ENCODE measurements at places on chromosomes 3 and 15. TPM values are rescaled to one million over a fixed set of nuclear protein-coding genes. Genes with fewer than 3 reads are reported as not detected.

The DOCK3 gene
- total RNA-seq: not detected

The LHFPL4 gene
- total RNA-seq: 0.28 TPM

The SLCO2A1 gene
- 7.4 TPM for total RNA-seq

The CASR gene
- 0.30 TPM for total RNA-seq

The RGMA gene
- total RNA-seq: 0.33 TPM

The RASGRF1 gene
- not detected for total RNA-seq

The MORC1 gene
- 0.10 TPM for total RNA-seq

- no peak for DNase-seq
Measured at GRCh38 chr3:169744366-169745054, 20.4 kb downstream of the TERC start.

DNA sequence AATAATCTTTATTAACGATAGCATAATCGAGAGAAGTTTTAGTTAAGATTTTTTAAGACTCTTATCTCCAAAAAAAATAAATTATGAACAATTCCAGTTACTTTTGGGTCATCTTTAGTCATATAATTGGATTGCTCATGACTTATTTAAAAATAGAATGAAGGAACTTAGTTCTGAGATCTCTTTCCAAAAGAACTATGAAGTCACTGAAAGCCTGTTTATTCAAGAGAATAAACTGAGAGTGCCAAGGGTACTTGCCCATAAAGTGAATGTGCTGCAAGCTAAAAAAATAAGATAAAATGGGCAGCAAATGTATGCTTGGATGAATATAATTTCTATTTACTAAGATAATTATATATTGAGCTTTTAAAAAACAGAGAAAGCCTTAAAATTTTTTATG lies 176.5 kb upstream of the PLSCR5 start:
- no peak for DNase-seq

DNA sequence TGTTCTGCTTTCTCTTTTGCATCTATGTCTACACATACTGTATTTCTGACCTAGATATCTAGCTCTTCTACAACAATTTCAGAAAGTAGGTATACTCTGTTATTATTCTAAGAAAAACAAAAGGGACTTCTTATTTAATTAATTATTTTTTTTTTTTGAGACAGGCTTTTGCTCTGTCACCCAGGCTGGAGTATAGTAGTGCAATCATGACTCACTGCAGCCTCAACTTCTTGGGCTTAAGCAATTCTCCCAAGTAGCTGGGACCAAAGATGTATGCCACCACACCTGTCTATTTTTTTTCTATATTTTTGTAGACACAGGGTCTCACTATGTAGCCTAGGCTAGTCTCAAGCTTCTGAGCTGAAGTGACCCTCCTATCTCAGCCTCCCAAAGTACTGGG lies 130.6 kb downstream of the MBNL1 start:
- DNase-seq: no peak

GRCh38 chr15:49079340-49080039 lies 33.2 kb upstream of the SECISBP2L start:
- no peak for DNase-seq

DNA sequence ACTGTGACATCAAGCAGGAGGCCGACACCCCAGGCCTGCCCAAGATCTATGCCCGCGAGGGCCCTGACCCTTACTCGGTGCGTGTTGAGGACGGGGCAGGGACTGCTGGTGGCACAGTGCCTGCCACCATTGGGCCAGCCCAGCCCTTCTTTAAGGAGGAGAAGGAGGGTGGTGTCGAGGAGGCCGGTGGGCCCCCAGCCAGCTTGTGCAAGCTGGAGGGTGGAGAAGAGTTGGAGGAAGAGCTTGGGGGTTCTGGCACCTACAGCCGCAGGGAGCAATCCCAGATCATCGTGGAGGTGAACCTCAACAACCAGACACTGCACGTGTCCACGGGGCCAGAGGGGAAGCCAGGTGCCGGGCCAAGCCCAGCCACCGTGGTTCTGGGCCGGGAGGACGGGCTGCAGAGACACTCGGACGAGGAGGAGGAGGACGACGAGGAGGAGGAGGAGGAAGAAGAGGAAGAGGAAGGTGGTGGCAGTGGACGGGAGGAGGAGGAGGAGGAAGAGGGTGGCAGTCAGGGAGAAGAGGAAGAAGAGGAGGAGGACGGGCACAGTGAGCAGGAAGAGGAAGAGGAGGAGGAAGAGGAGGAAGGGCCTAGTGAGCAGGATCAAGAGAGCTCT lies 5.4 kb downstream of the ZBTB47 start:
- DNase-seq: no peak

DNA sequence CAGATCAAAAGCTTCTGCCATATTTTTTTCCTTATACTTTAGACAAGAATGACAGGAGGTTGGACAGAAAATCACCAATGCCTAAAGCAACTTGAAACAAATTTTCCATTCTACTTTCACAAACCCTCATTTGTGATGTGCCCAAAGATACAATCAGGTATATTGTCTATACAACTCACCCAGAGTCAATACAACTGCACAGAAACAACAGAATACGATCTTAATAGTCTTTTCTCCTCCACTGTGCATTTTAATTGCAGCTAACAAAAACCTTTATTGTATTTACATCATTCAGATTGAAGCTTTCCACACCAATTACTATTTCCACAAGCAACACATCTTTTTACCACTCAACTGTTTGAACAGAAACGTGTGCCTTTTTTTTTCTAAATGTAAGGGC lies 80.4 kb downstream of the PLOD2 start:
- DNase-seq: no peak

GRCh38 chr15:62209821-62210220 lies 44.7 kb upstream of the C2CD4B start:
- DNase-seq: no peak

DNA sequence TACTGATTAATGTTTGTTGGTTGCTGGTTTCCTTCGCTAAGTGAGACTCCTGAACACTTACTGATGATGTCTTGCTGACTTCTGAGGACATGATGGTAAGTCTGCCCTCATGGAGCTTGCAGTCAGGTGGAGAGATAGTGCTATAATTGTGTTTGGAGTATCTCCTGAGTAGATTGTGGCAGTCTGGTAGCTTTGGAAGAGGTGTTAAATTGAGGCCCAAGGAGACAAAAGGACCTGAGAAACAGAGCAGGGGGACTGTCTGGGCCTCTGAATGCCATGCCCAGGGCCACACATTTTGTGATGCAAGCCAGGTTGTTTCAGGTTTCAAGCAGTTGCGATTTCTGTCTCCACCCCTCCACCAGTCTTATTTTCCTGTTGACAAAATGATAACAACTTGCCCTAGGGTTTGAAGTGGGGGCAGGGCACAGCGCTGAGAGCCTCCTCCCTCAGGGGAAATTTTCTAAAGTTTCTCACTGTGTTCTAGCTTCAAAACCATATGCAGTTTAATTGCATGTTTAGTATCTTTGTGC lies 16.7 kb downstream of the SMAD3 start:
- DNase-seq: no peak

DNA sequence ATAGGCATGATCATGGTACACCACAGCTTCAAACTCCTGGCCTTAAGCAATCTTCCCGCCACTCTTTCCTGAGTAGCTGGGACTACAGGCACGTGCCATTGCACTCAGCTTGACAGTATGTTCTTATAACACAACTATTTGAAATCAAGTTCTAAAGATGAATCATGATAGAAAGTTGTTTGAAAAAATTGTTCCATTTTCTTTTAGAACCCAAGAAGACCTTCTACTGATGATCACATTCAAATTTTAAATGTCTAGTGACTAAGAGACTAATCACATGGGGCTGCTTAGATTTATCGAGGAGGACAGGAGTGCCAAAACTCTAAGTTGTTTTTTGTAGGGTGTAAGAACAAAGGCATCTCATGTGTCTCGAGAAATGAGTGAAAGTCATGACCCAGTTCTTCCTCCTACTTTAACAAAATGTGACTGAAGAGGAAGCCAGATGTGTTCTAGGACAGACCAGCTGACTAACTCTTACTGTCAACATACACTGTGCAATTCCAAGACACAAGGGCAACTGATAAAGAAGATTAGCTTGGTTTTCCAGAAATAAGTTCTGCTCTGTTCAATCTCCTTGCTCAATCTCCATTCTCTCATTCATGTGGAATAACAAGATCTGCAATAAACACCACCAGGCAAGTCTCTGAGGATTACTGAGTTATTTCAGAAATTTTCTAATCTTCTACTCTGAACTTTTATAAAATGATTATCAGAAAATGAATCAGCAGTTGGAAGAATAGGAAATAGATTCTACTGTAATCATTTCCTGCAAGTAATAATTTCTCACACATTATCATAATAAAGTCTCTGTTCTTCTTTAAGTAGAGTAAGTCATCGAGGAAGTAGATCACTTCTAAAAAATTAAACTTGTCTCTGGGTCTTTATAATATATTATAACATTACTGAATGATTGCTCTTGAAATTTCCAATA lies 122.6 kb upstream of the CCNL1 start:
- DNase-seq: no peak

DNA sequence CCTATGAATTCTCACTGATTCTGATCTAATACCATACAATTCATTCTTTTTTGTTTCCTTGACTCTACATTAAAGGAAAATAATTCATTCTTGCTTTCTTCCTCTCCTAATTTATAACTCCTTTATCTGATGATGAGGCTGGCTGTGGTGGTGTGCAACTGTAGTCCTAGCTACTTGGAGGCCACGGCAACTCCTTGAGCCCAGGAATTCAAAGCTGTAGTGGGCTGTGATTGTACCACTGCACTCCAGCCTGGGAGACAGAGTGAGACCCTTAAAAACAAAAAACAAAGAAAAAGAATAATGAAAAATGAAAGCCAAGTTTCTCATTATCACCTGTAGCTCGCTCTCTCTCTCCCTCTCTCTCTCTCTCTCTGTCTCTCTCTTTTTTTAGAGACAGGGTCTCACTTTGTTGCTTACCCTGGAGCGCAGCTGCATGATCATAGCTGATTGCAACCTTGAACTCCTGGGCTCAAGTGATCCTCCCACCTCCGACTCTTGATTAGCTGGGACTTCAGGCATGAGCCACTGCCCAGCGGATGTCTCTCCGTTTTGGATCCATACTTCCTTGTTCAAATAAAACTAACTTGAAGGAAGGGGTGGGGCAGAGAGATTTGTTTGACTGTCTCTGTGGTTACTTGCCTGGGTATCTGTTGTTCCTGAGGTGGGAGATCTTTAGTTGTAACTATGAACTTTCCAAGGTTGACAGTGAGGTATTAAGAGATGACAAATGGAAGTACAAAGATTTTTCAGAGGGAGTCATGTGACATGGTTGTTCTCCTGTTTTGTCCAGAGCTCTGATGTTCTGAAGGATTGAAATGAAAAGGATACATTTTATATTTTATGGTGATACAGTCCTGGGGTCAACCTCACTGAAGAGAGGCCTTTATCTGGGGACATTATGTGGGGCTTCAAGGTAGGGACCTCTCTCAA lies 46.9 kb downstream of the STARD9 start:
- DNase-seq: no peak

- DNase-seq: no peak
Measured at GRCh38 chr3:48678056-48678455, 7.7 kb downstream of the NCKIPSD start.

- DNase-seq: no peak
Measured at GRCh38 chr3:181721046-181721875, 9.5 kb downstream of the SOX2 start.

GRCh38 chr3:135989242-135989641 lies 23.7 kb downstream of the PPP2R3A start:
- no peak for DNase-seq

GRCh38 chr3:150521463-150521862 lies 24.8 kb downstream of the SERP1 start:
- no peak for DNase-seq

DNA sequence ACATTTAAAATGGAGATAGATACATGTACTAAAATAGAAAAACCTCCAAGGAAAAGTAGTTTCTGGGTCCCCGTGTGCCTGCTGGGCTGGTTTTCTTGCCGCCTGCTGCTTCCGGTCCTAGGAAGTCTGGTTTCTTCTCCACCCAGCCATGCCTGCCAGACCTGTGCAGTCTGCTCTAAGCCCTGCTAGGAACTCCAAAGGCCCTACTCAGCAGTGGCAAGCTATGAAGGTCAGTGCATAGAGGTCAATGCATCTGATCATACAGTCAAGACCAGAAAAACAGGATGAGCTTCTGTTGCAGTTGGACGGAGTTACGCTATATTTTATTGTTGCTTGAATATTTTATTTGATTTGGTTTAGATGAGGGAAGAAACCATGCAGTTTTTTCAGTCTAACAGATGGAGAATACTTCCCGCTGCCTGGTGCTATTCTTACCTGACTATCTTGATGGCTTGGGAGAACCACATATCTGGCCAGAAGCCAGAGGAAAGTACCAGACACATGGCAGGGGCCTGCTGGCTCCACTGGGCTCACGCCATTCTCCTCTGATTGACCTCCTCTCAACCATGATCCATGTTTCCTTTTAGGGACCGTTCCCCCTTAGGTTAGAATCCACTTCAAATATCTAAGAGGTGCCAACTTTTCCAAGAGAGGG lies 226.8 kb upstream of the ST8SIA2 start:
- DNase-seq: no peak

GRCh38 chr15:70466895-70467529 lies 296.3 kb downstream of the UACA start:
- DNase-seq: no peak

GRCh38 chr3:86913160-86913559 lies 77.8 kb downstream of the VGLL3 start:
- no peak for DNase-seq

DNA sequence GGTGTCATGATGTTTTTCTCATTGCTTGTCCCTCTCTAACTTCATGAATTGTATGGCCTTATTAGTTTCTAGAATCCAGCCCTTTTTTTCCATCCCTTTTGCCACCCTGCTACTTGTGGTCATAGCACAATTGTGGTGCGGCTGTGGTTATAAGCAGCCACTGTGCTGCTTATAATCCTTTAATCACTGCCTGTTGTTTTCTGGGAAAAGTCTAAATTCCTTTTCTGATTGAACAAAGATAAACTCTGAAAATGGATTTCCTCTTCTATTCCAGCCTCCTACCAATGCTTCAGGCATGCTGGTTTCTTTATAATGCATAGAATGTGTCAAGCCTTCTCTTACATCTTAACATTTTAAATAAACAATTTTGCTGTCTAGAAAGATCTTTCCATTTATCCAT lies 319.5 kb downstream of the C3orf38 start:
- DNase-seq: no peak

DNA sequence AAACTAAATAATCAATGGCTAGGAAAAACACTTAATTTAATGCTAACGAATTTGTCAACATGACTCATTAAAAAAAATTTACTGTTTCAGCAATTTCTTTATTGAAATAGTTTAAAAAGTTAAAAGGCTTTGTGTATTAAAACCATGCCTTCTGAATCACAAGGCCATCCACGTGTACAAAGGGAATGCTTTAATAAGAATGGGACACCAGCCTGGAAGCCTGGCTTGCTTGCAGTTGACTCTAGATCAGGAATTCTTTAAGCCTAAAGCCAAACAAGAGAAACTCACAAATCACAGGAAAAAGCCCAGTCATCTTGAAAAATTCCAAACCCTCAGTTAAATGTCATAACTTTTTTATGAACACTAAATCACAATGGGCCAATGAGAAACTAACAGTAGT lies 137.6 kb downstream of the PEAK1 start:
- no peak for DNase-seq

- no peak for DNase-seq
Measured at GRCh38 chr3:66404903-66405700, 95.7 kb downstream of the LRIG1 start.

DNA sequence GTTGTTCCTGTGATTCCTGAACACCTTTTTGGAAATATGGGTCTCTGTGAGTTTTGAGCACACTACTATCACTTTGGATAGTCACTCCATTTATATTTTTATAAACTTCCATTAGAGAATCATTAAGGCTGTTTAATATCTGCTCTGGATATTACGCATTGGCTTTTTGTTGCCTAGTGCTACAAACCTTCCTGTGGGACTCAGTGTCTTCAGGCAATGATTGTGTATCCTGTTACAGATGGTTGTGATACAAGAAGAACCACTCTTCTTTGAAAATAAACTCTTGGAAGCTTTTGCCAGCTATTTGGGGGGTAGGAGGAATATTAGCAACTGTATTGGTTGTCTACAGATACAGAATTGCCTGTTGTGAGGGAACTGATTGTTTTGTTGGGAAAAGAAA lies 15.6 kb downstream of the GCSAM start:
- no peak for DNase-seq

All from left lobe of liver (tissue), 2 donors.